ENCODE measurements at places on chromosomes 16 and 17. TPM values are rescaled to one million over a fixed set of nuclear protein-coding genes. Genes with fewer than 3 reads are reported as not detected.

DNA sequence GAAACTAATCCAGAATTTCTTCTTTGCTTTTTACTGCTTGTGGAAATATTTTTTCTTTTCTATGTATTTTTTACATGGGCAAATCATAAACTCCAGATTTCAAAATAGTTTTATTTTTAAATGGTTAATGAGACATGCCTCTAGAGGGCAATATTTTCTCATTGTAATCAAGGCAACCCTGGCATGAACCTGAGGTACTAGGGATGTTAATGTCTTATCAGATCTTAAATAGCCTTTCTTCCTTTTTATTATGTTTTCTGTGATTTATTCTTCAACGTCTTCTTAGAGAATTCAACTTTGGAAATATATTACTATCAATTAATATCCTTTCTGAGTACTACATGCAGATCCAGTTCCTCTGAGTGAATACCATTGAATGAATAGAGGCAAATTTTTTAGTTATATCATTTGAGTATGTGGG, 324.7 kb downstream of the BCAS3 start:
- no peak for DNase-seq

DNA sequence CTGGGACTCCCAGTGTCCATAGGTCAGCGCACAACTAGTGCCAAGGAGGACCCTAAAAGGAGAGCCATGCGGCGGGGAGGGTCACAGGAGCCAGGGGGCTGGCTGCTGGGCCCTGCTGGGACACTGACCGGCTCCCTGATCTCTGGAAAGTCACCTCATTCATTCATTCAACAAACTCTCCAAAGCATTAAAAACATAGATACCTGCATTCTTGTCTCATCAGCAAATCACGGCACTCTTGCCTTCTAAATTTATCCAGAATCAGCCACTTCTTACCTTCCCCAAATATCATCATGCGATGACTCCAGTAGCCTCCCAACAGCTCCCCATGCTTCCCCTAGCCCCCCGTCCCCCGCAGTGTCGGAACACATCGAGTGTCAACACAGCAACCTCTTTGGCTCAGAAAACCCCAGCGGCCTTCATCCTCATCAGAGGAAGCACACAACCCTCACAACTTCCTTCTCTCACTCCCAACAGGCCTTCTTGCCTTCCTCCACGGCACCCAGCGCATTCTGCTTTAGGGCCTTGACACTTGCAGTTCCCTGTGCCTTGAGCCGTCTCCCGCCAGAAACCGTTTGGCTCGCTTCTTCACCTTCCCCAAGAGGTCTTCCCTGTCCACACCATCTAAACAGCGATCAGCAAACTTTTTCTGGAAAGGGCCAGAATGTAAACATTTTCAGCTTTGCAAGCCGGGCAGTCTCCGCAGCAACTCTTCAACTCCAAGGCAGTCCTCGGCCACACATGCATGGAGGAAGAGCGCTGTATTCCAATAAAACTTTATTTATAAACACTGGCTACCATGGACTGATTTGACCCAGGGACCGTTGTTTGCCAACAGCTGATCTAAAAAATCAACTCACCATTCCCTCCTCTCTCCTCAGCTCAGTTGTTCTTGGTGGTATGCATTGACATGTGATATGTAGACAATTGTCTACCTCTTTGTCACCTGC, 119.5 kb upstream of the TNRC6C start:
- DNase-seq: no peak

Gene WIPF2
- 10.3 TPM for total RNA-seq

- no peak for DNase-seq
These were observed 75.5 kb downstream of the BMERB1 start for GRCh38 chr16:15509593-15510535.

Gene TBC1D3G
- not detected for total RNA-seq

DNA sequence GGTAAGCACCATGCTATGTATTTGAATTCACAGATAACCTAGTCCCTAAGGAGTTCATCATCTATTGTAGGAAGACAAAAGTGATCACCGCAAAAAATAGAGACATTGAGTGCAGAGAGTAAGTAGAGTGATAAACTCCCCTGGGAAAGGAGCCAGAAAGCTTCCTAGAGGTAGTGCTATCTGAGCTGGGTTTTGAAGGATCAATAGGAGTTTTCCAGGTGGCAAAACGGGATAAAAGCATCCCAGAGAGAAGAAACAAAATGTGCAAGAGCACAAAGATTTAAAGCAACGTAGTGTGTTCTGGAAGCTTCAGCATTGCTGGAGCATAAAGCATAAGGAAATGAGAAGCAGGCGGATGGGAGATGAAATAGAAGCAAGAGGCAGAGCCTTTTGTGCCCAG, 120.7 kb upstream of the PLCG2 start:
- no peak for DNase-seq

- no peak for DNase-seq
These were observed 18.5 kb downstream of the CRLF3 start for GRCh38 chr17:30805944-30806456.

DNA sequence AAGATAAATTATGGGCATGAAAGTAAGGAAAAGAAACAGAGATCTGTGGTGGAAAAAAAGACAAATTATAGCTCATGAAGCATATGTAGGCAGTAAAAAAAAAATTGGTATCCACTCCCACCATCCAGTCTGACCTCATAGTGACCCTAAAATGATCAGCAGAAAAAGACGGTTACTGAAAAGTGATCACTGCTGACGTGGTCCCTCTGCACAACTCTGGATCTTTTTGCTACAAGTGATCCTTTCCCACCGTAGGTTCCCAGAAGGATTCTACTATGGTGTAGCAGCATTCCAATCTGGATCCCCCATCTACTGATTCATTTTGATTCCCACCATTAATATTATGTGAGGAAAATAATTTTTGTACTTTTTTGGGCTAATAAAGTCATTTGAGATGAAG, 10.9 kb upstream of the CHST6 start:
- no peak for DNase-seq
